WTC11 (cell line): ENCODE measurements at places on chromosomes 3 and 15.

DNA sequence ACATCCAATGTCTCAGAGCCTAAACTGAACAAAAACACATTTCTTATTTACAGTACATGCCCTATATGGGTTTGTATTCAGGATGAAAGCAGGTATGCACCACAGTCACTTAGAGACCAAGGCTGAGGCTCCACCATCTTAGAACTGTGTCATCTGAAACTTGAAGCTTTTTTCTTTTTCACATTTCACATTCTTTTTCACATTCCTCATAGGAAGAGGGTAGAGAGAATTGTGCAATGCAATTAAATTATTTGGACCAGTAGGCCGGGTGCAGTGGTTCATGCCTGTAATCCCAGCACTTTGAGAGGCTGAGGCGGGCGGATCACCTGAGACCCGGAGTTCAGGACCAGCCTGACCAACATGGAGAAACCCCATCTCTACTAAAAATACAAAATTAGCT, 591.0 kb downstream of the MECOM start:
- DNase-seq, result no peak

- no peak for DNase-seq
Observed at GRCh38 chr3:157094301-157094700, 65.6 kb downstream of the CCNL1 start.

GRCh38 chr3:165521131-165521871, 315.9 kb downstream of the BCHE start:
- no peak for DNase-seq

- peak; percentile 48 for DNase-seq
Observed at GRCh38 chr3:142180761-142181362, 31.5 kb upstream of the TFDP2 start.

DNA sequence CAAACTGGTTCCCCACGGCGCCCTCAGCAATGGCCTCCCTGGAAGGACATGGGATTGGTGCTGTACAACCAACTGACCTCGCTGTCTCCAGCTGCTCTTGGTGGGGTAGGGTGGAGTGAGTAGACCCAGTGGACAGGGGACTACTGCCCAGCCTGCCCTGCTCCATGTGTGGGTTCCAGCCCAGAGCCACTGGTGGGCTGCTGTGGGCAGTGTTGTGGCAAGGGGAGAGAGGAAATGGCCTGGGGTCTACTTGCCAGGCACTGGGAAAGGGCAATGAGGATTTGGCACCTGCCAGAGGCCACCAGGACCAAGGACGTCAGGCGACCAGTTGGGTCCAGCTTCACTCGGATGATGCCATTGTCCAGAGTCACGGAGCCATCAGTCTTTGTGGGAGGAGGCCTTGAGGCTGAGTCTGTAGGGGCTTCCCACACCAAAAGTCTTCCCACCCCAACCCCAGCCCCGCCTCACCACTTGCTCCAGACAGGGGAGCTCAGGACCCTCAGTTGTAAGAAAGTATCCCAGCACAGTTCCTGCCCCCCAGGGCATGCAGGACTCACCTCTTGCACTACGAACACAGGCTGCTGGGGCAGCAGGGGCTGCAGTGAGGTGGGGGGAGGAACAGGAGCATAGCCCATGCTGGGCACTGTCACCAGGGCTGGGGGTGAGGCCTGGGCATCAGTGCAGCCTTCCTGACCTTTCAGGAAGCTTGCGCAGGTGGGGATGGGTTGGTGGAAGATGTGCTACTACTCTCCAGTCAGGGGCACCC, 9.5 kb downstream of the MAN2C1 start:
- DNase-seq, result no peak

- no peak for DNase-seq
Observed at GRCh38 chr3:34008191-34008590, 209.8 kb downstream of the PDCD6IP start.

DNA sequence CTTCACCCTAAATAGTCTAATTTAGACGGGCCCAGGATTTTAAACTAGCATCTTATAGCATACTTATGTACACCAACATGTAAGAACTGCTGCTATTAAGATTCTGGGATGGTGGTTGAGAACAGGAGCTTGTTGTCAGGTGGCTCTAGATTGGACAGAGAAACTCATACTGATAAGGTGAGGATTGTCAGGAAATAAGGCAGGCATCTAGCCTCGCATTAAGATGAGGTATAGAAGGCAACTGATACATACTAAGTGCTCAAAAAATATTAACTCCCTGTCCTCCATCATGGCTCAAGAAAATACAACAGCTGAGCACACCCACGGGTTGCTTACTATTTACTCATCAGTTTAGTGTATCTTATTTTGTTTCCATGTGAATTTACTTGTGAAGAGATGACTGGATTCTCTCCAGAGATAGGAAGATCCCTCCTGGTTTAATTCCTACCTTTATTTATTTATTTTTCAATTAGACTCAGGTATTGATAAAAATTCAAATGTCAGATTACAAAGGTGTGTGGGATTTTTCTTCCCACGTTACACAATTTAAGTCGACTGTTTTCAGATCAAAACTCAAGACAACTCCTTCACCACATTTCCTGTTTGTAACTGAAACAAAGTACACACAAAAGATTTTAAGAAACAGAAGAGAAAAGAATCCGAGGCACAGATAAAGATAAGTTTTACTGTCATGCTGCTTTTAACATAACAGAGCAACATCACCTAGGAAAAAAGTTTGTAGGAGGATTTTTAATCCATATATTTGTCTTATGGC, at the start of gene TRAT1:
TRAT1 (plus strand) TSS at position 664 of the 775 bp plus-strand sequence. CDS start 142 bp downstream, outside the sequence.
- no peak for DNase-seq

- no peak for DNase-seq
Observed at GRCh38 chr3:71160785-71161546, 422.6 kb downstream of the FOXP1 start.

GRCh38 chr3:111481551-111481950, 60.4 kb upstream of the CD96 start:
- DNase-seq, result no peak

- no peak for DNase-seq
Observed at GRCh38 chr15:25740383-25741255, 122.5 kb downstream of the ATP10A start.

DNA sequence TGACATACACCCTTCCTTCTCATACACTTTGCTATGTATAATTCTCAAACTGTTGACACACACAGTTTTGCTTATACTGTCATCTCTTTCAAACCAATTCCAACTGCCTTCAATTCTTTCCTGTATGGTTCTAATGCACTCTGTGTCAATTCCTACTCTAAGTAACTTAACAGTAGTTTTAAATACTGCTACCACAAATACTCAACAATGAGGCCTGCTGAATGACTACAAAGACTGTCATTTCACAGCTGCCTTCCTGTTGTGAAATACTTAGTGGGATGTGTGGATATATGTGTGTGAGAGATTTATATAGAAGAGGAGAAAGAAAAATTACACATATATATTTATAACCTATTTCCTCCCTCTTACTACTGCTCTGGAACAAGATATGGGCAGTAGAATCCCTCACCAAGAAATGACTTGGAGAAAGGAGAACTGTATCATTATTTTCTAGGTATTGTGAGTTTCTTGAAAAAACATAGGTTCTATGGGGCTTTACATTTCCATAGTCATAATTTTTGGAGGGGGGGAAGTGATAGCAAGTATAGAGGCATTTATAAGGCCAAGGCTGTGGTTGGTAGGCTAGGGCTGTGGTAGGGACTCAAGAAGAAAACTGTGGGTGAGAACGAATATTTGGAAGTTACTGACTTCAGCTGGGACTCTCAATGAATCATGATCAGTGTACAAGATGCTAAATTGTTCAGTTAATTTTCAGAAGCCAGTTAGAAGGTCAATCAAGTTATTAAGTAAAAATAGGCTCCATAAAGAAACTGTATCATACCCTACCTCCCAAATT, 88.7 kb downstream of the ANKRD28 start:
- DNase-seq, result no peak

- peak; percentile 53 for DNase-seq
Observed at GRCh38 chr15:80660119-80660518, 35.0 kb upstream of the ABHD17C start.

- DNase-seq, result no peak
Observed at GRCh38 chr3:82308755-82309154, 547.3 kb upstream of the GBE1 start.

- no peak for DNase-seq
Observed at GRCh38 chr15:88179562-88179961, 77.0 kb downstream of the NTRK3 start.

- no peak for DNase-seq
Observed at GRCh38 chr15:88472225-88472624, 4.7 kb downstream of the MRPS11 start.

DNA sequence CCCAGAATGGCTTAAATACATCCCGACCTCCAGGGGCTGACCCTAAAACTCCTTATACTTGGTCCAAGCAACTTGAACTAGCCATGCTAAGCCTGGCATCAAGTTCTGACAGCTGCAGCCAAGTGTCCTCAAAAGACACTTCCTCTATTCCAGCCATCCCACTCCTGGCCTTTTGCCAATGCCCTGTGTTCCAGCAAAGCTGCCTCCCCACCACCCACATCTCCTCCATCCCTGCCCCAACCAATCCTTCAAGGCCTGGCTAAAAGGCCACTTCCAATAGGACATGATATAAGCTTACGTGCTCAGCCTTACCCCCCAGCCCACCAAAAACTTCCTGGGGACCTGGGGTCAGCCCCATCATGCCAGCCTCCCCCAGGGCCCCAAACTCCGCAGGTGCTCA, 40.9 kb downstream of the SEMA3G start:
- DNase-seq, result no peak

DNA sequence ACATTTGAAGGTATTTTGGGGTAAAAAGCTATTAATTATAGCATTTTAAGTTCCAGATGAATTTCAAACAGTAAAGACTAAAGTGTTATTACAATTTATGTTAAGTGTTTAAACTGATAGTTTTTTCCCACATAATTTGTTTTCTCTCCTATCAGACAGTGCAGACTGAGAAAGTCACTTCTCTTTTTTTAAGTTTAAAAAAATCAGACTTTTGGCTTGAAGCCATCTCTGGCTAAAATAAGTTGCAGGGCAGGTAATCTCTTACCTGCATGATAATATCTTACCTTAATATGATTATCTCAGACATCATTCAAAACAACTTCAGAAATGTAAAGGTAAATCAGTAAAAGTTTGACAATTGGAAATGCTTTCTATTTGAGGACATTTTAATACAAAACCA, 21.5 kb upstream of the RAB6B start:
- DNase-seq, result no peak

GRCh38 chr15:52134502-52135144, 22.0 kb upstream of the BCL2L10 start:
- DNase-seq, result no peak

DNA sequence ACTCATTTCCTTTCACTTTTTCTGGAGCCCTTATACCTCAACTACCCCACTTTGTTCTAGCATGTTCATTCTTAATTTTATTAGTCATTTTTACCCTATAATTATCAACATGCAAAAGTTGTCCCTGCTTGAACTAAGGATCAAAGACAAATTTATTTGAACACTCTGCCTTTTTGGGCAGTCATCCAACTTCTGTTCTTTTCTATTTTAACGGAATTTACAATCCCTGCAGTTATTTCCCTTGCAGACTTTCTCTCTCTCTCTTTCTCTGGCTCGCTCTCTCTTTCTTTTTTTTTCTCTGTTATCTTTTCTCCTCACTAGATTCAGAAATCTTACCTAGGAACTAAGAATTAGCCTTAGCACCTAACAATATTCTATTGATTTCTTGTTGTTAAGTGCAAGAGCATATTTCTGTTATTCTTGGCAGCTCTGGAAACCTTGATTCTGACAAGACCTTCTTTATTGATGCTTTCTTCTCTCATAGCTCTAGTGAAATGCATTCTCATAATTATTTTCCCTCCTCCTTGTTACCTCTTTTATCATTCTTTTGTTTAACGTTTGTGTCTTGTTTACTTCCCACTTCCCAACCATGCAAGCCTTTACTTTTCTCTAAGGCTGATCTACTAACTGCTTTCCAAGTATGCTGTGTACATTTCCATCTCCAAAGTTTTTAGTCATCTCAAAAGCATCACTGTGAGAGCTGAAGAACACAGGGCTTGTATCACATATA, 951.6 kb downstream of the DIPK2A start:
- DNase-seq, result no peak

- no peak for DNase-seq
Observed at GRCh38 chr3:169448501-169448900, 215.0 kb downstream of the MECOM start.

DNA sequence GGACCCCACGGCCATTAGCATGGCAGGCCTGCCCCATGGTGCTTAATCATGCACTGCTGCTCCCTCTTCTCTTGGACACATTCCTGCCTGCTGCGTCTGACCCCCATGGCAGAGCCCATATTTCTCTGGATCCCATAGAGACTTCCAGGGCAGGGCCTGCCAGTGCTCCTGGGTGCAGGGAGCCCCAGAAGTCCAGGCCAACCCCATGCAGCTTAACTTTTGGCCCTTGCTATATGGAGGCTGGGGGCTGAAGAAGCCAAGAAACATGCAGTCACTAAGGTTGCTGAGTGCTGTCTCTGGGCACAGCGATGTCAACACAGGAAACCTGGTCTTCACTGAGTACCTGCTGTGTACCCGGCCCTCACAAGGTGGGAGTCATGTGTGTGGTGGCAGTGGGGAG, 11.3 kb upstream of the PRKCD start:
- DNase-seq, result no peak

- peak; percentile 34 for DNase-seq
Observed at GRCh38 chr3:150303768-150304167, 104.3 kb upstream of the TSC22D2 start.

GRCh38 chr3:171088496-171088895, 62.0 kb upstream of the SLC2A2 start:
- no peak for DNase-seq

DNA sequence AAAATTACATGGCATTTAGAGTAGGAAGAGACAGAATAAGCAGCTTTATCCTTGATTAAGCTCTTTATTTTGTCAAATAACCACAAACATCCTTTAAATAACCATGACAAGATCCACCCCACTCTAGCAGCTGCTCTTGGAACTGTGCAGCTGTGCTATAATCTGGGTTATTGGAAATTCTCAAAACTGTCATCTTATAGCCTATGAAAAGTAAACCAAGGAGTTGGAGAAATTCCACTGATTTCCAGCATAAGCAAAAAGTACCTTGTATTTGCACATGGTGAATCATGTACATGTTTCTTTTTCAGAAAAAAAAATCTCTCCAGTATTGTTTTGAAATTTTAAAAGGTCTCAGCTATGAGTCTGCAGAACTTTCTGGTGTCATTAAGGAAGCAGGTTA, 88.8 kb upstream of the ABI3BP start:
- no peak for DNase-seq

GRCh38 chr15:67253549-67254237, 768 bp downstream of the AAGAB start:
- no peak for DNase-seq

- DNase-seq, result no peak
Observed at GRCh38 chr3:87414271-87414670, 137.9 kb upstream of the POU1F1 start.

DNA sequence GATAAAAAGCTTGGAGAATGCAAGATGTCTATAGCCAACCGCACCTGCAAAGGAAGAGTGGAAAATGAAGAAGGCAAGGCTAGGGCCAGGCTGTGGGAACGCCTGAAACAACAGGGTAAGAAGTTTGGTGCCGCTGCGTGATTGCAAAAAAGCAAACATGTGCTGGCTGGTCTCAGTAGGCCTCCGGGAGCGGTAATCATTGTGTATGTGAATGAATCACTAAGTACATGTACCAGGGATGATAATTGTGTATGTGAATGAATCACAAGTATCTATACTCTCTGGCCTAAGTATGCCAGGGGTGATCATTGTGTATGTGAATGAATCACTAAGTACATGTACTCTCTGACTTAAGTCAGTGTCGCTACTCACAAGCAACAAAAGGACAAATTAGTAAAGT, 40.3 kb upstream of the PARL start:
- DNase-seq, result no peak

GRCh38 chr3:181752202-181752671, 40.5 kb downstream of the SOX2 start:
- no peak for DNase-seq

- DNase-seq, result no peak
Observed at GRCh38 chr3:59368900-59369675, 319.3 kb upstream of the CFAP20DC start.
